ENCODE measurements at places on chromosomes 12 and 14. TPM values are rescaled to one million over a fixed set of nuclear protein-coding genes. Genes with fewer than 3 reads are reported as not detected.

GRCh38 chr14:79281244-79282152, 929.8 kb downstream of the DIO2 start:
- H3K4me1 ChIP-seq = no peaks in the 10 kb centered on the region
- no peaks in the 10 kb centered on the region for H3K27me3 ChIP-seq
- no peak overlapping the region for H3K27ac ChIP-seq
- peak overlapping the region; percentile 71 for H3K4me3 ChIP-seq
- no peaks in the 10 kb centered on the region for H3K36me3 ChIP-seq

GRCh38 chr12:104888892-104889291, 69.2 kb downstream of the SLC41A2 start:
- H3K27ac ChIP-seq = no peak overlapping the region
- no peaks in the 10 kb centered on the region for H3K27me3 ChIP-seq
- DNase-seq = no peak
- no peaks in the 10 kb centered on the region for H3K36me3 ChIP-seq
- H3K4me1 ChIP-seq = no peaks in the 10 kb centered on the region

GDF3 gene
- not detected for total RNA-seq

SIX1 gene
- 21.5 TPM for total RNA-seq

DNA sequence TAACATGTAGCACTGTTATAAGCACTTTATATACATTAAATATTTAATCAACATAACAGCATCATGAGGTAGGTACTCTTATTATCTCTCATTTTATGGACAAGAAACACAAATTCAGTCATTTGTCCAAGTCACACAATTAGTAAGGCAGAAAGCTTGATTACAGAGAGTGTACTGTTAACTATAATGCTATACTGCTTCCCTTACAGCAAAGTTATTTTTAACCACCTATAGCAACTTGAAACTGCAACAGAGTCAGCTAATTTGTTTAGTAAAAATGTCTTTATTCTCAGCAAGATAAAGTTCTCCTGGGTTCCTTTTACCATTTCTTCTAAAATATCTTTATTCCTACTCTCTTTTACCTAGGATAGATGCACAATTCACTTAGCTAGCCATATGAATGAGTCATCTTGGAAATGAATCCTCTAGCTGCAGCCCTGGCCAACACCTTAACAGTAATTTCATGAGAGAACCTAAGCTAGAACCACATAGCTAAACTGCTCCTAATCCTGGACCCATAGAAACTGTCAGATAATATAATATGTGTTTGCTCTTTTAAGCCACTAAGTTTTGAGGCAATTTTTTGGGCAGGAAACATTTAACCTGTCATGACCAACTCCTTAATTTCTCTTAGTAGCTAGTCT, 90.2 kb upstream of the HECTD1 start:
- H3K4me3 ChIP-seq = no peak overlapping the region
- H3K27me3 ChIP-seq = no peaks in the 10 kb centered on the region
- DNase-seq = peak; percentile 38

GRCh38 chr12:100995201-100995600, 200.6 kb downstream of the ANO4 start:
- H3K27me3 ChIP-seq = no peaks in the 10 kb centered on the region
- peak; percentile 78 for DNase-seq
- H3K4me1 ChIP-seq = no peaks in the 10 kb centered on the region
- H3K36me3 ChIP-seq = no peaks in the 10 kb centered on the region
- no peak overlapping the region for H3K27ac ChIP-seq

GRCh38 chr14:80575763-80576162, 364.5 kb upstream of the DIO2 start:
- H3K27ac ChIP-seq = no peak overlapping the region
- no peak for DNase-seq
- H3K4me3 ChIP-seq = no peak overlapping the region
- no peaks in the 10 kb centered on the region for H3K4me1 ChIP-seq
- H3K27me3 ChIP-seq = no peaks in the 10 kb centered on the region

GRCh38 chr12:948238-948637, 1.3 kb downstream of the RAD52 start:
- DNase-seq = no peak
- H3K4me1 ChIP-seq = peaks cover 23% of the 10 kb centered on the region
- H3K27me3 ChIP-seq = no peaks in the 10 kb centered on the region
- H3K27ac ChIP-seq = peak overlapping the region; percentile 23
- no peaks in the 10 kb centered on the region for H3K36me3 ChIP-seq

RPL10L gene
- total RNA-seq = not detected

DNA sequence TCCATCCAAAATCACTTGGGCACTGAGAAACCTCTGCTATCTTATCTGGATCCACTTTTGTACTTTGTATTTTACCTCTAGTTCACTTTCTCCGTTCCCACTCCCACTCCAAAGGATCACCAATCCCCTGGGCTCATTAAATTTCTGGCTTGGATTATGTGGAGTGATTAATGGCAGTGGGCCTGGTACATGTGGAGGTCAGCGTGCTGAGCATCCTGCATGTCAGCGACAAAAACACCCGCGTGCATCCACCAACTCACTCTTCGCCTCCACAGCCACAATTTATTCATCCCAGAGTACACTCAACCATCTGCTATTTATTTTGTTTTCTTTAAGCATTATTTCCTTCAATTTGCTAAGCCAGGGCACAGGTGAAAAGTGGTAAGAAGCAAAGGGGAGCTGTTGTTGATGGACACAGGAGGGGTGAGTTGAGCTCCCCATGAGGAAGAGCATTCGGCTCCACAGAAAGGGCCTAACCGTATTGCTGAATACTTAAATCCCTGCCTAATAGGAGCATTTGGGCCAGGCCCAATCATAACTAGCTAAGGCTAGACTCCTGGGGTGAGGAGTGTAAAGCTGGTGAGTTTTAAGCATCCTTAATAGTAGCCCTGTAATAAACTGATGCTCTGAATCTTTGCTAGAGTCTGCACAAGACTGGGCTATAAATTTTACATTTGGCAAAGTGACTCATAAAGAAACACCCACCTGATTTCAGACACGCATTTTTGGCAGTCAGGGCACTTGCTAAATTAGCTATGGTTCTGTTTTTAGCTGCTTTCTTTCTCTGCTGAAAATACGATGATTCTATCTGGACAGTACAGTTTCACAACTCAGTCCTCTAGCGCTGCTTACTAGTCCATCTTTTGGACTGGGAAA, 137.8 kb downstream of the SLC25A21 start:
- no peak overlapping the region for H3K27ac ChIP-seq
- no peak overlapping the region for H3K4me3 ChIP-seq
- DNase-seq = peak; percentile 72
- H3K4me1 ChIP-seq = peaks cover 26% of the 10 kb centered on the region
- H3K36me3 ChIP-seq = no peaks in the 10 kb centered on the region

SSTR1 gene
- under 0.01 TPM for total RNA-seq
